ENCODE measurements at places on chromosomes 2 and 18.

- DNase-seq, result no peak
These were observed 1.9 kb upstream of the ZFP36L2 start for GRCh38 chr2:43228321-43228751.

GRCh38 chr2:41878716-41879234, 169.0 kb upstream of the PKDCC start:
- no peak for DNase-seq

GRCh38 chr2:17857021-17857420, 21.4 kb upstream of the KCNS3 start:
- DNase-seq, result no peak

GRCh38 chr18:13449651-13450050, 231.1 kb downstream of the LDLRAD4 start:
- no peak for DNase-seq

GRCh38 chr2:15449556-15450236, 111.4 kb downstream of the NBAS start:
- DNase-seq, result peak; percentile 100

DNA sequence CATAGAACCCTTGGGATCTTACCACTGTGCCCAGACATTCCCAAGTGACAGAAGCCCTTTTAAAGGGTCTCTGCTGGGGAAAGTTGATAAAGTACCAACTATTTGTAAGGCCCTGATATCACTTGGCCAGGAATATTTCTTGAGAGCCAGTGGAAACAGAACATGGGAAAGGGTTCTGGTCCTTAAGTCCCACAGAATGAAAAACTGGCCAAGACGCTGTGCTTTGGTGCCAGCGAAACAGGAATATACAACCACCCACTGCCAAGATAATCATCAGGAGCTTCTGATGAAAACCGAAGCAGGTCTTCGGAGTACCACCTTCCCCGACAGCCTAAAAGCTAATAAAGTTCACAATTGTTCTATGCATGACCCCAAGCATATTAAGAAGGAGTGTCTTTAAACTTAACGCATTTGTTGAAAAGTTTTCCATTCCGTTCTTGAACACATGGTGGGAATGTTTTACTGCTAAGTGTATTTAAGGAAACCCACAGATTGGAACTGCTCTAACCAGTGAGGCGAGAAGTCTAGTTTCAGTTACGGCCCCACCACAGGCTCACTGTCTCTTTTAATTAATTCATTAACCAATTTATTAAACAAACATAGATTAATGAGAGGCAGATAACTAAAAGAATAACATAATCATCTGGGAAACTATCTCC, 152.6 kb downstream of the ANKRD44 start:
- no peak for DNase-seq

- DNase-seq, result no peak
These were observed 73.7 kb downstream of the RFTN2 start for GRCh38 chr2:197601726-197602125.

GRCh38 chr2:37672104-37672869, 845 bp upstream of the CDC42EP3 start:
- peak; percentile 95 for DNase-seq

DNA sequence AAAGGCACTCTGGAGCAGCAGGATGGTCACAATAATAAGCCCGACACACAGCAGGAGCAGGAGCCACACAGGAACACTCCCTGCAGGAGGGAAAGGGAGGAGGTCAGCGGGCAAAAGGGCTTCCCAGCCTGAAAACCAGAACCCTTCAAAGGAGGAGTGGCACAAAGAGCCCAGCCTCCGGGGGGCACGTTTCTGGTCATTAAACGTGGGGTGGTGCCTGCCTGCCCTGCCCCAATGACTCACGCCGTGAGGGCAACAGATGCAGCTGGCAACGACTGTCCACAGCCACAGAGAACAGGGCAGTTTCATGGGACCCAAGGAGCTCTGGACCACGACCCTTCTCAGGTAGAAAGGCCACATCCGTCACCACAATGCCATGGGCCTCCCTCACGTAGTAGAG, 3.0 kb downstream of the PREB start:
- no peak for DNase-seq

DNA sequence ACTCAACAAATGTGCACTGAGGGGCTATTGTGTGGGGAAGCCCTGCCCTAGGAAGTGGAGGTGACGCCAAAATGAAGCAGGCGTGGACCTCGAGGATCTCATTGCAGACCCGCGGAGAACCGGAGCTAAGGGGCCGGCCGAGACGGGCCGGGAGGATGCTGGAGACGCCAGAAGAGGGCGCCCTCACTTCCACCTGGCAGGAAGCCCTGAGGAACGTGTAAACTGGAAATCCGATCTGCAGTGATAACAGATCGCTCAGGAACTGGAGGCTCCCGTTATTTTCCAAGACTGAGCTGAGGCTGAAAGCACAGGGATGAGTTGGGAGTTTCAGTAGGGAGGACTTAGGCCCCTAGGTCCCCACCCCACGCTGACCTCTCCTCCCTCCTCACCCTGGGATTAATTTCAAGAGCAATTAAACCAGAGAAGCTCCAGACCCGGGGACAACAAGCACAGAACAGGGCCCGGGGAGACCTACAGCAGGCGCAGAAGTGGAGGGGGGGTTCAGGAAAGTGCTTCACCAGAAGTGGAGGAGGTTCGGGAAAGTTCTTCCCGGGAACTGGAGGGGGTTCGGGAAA, 7.7 kb upstream of the COL6A3 start:
- DNase-seq, result peak; percentile 17

DNA sequence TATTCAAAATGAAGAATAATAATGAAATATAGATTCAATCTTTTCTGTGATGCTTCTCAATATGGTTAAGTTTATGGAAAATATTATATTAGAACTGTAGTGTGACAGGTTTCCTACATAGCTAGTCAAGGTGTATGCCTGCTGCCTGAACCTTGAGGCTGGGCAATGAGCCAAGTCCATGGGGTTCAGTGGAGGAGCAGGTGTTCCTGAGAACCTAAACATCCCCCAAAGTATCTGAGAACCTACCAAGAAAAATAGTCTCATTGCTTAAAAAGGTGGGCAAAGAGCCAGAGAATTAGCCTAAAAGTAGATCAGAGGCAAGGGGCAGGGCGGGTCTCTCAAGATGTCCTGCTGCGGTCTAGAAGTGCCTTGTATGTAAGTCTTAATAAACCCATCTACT, 185.9 kb upstream of the SPHKAP start:
- no peak for DNase-seq

- DNase-seq, result no peak
These were observed 10.2 kb downstream of the IAH1 start for GRCh38 chr2:9484533-9484932.
